ENCODE measurements at places on chromosomes 12 and 14. TPM values are rescaled to one million over a fixed set of nuclear protein-coding genes. Genes with fewer than 3 reads are reported as not detected.

The CCDC196 gene
- total RNA-seq: not detected

The OR10A7 gene
- total RNA-seq: not detected

The TPPP2 gene
- total RNA-seq: not detected

The SYNE3 gene
- 0.03 TPM for total RNA-seq

The KRT2 gene
- total RNA-seq: not detected

The MORN3 gene
- 0.19 TPM for total RNA-seq

The TOMM20L gene
- not detected for total RNA-seq

- H3K4me3 ChIP-seq: no peak overlapping the region
- H3K27me3 ChIP-seq: no peaks in the 10 kb centered on the region
- H3K36me3 ChIP-seq: no peaks in the 10 kb centered on the region
Observed at GRCh38 chr14:74459289-74459946, 33.4 kb upstream of the SYNDIG1L start.

GRCh38 chr12:64937452-64937851 lies 113.0 kb downstream of the TBC1D30 start:
- no peaks in the 10 kb centered on the region for H3K36me3 ChIP-seq
- no peak overlapping the region for H3K27ac ChIP-seq
- DNase-seq: no peak
- H3K4me3 ChIP-seq: no peak overlapping the region

GRCh38 chr14:29461101-29461500 lies 466.5 kb downstream of the PRKD1 start:
- peak overlapping the region; percentile 6 for H3K27ac ChIP-seq
- no peaks in the 10 kb centered on the region for H3K36me3 ChIP-seq
- H3K4me3 ChIP-seq: no peak overlapping the region
- no peak for DNase-seq

GRCh38 chr12:89768586-89769482 lies 60.2 kb upstream of the ATP2B1 start:
- H3K27me3 ChIP-seq: no peaks in the 10 kb centered on the region
- H3K36me3 ChIP-seq: no peaks in the 10 kb centered on the region
- no peak overlapping the region for H3K4me3 ChIP-seq
- no peak overlapping the region for H3K27ac ChIP-seq

DNA sequence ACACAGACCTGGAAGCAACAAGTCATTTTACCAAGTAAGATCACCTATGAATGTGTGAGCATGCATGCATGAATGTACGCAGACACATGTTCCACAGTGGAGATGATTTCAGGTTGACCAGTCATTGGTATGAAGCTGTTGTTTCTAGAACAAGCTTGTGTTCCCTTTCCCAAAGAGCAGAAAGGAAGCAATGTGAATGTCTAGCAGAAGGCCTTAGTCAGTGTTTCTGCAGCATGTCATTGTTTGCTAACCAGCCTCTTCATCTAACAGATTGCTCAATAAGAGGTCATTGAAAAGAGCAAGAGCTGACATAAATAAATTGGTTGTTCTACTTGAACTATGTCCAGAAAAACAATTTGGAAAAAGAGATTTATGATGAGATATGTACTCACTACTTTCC lies 191.4 kb downstream of the PLCZ1 start:
- H3K27me3 ChIP-seq: no peaks in the 10 kb centered on the region
- H3K4me1 ChIP-seq: no peaks in the 10 kb centered on the region
- DNase-seq: no peak
- H3K36me3 ChIP-seq: no peaks in the 10 kb centered on the region

DNA sequence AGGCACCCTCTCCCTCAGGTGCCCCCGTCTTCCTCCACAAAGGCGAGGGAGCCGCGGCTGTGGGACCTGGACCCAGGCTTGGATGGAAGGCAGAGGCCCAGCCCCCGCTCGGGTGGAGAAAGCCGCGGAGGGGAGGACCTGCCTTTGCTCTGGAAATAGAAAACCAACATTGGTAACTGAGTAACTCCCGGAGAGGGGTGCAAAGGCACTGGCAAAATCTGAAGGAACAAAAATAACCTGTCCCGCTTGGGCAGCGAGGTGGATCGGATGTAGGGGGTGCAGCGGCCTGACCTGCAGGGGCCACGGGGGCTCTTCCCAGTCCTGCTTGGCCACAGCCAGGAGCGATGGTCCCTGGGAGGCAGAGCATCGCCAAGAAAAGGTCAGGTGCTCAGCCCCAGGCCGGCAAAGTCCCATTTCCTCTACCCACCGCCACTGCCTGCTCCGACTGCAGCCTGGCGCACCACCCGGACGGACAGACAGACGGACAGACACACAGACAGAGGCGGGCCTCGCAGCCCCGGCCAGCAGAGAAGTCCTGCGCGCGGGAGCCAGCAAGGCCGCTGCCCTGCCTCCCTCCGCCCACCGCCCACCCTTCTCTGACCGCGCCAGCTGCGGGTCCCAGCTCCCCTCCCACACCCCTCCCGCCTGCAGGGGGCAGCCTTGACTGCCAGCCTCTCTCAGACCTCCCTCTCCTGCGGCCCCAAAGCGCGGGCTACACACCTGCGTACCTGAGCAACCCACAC lies 21.4 kb upstream of the TMEM106C start:
- no peak overlapping the region for H3K27ac ChIP-seq
- peaks cover 5% of the 10 kb centered on the region for H3K4me1 ChIP-seq
- peak; percentile 49 for DNase-seq
- no peak overlapping the region for H3K4me3 ChIP-seq
- H3K36me3 ChIP-seq: no peaks in the 10 kb centered on the region
- peaks cover 8% of the 10 kb centered on the region for H3K27me3 ChIP-seq

DNA sequence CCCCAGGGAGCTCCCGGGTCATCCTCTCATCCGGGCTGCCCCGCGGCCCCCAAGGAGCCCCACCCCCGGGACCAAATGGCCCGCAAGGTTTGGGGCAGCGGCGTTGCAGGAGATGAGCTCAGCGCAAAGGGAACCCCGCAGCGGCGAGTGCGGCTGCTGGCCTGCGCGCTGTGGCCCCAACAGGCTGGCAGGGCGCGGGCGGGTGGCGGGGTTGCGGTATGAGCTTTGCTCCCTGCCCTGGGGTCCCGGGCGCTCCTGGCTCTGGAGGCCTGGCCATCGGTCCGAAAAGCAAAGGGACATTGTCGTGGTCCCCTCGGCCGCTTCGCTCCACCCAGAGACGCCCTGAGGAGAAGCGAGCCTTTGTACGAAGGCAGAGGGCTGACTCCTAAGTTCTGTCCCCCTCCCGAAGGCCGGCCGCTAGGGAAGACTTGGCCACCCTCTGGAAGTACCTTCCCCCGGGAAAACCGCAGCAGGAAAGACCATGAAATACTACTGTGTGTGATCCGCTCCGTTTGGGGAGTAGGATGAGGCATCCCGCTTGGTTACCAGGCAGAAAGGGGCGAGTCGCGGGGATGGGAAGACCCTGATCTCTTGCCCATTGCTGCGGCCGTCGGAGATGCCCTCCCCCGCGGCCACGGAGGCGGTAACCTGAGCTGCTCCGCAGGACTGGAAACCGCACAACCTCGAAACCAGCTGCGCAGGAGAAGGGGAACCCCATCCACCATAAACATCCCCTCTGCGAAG lies 620 bp upstream of the NID2 start:
- no peaks in the 10 kb centered on the region for H3K36me3 ChIP-seq
- H3K27ac ChIP-seq: no peak overlapping the region
- H3K4me3 ChIP-seq: peak overlapping the region; percentile 65
- H3K27me3 ChIP-seq: peaks cover 50% of the 10 kb centered on the region
- DNase-seq: peak; percentile 74
- peaks cover 27% of the 10 kb centered on the region for H3K4me1 ChIP-seq

DNA sequence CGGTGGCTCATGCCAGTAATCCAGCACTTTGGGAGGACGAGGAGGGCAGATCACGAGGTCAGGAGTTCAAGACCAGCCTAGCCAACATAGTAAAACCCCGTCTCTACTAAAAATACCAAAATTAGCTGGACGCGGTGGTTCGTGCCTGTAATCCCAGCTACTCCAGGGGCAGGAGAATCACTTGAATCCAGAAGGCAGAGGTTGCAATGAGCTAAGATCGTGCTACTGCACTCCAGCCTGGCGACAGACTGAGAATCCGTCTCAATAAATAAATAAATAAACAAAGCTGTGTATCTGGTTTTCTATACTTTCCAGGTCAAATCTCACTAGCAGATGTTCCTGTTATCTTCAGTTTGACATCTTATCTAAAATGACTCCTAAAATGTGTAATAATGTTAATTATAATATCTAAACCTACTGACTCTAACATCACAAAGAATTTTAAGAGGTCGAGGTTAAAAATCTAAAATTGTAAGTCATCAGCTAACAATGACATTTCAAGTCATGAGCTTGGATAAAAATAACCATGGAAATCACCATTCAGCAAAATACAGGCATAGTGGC lies 2.4 kb upstream of the SRP54 start:
- no peaks in the 10 kb centered on the region for H3K4me1 ChIP-seq
- no peak overlapping the region for H3K27ac ChIP-seq
- no peaks in the 10 kb centered on the region for H3K27me3 ChIP-seq
- DNase-seq: no peak
- H3K4me3 ChIP-seq: peak overlapping the region; percentile 62

DNA sequence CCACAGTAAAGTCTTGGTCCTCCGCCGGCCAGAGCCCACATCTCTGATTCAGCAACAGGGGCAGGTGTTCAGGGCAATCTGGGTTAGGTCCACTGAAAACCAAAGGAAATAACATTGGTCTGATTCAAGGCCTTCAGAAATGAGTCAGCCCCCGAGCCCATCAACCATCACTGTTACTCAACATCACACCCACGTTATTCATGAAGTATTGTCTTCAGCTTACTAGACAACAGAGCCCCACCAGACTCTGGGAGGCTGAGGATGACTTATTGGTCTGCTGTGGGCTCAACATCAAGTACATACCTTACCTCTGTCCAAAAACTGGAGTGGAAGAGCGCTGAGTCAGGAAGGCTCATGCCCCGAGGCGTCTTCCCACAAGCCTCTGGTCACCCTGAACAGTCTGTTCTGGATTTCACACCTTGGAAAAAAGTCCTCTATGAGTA lies 97.5 kb downstream of the ZFP36L1 start:
- H3K4me1 ChIP-seq: peaks cover 21% of the 10 kb centered on the region
- no peak overlapping the region for H3K27ac ChIP-seq
- H3K27me3 ChIP-seq: no peaks in the 10 kb centered on the region

- H3K4me3 ChIP-seq: no peak overlapping the region
- no peaks in the 10 kb centered on the region for H3K4me1 ChIP-seq
- H3K36me3 ChIP-seq: no peaks in the 10 kb centered on the region
- no peak for DNase-seq
Observed at GRCh38 chr12:98048326-98048725, 467.1 kb upstream of the TMPO start.

GRCh38 chr12:120879102-120879501 lies 25.1 kb downstream of the SPPL3 start:
- no peaks in the 10 kb centered on the region for H3K36me3 ChIP-seq
- no peak overlapping the region for H3K4me3 ChIP-seq

DNA sequence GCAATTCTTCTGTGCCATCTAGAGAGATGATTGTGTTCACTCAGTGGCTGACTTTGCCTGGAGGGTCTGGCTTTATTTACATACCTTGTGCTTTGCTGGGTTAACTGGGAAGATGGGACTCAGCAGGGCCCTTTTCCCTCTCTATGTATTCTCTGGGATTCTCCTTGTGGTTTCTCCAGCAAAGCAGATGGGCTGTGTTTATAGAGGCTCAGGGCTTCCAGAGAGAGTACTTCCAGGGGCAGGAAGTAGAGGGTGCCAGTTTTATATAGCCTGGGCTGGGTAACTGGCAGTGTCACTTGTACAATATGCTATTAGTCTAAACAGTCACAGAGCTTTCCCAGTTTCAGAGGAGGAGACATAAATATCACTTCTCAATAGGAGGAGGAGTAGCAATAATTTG lies 509.9 kb downstream of the DIO2 start:
- no peaks in the 10 kb centered on the region for H3K36me3 ChIP-seq
- no peak overlapping the region for H3K27ac ChIP-seq
- DNase-seq: no peak
- H3K27me3 ChIP-seq: no peaks in the 10 kb centered on the region
- H3K4me3 ChIP-seq: no peak overlapping the region

GRCh38 chr14:30874999-30875787 lies 834 bp downstream of the COCH start:
- H3K36me3 ChIP-seq: no peaks in the 10 kb centered on the region
- peaks cover 49% of the 10 kb centered on the region for H3K27me3 ChIP-seq
- H3K27ac ChIP-seq: no peak overlapping the region
- H3K4me3 ChIP-seq: peak overlapping the region; percentile 65
- DNase-seq: peak; percentile 50
- peaks cover 11% of the 10 kb centered on the region for H3K4me1 ChIP-seq

GRCh38 chr14:91980157-91980556 lies 32.7 kb upstream of the FBLN5 start:
- H3K4me3 ChIP-seq: no peak overlapping the region
- DNase-seq: no peak
- H3K27ac ChIP-seq: no peak overlapping the region

- no peaks in the 10 kb centered on the region for H3K27me3 ChIP-seq
- no peaks in the 10 kb centered on the region for H3K4me1 ChIP-seq
- no peak within 1 kb of the TSS for H3K27ac ChIP-seq
Observed at GRCh38 chr12:9669534-9669933, at the start of gene CLEC2D. TSS of gene CLEC2D (plus strand) at chr12:9669713. CDS start at chr12:9669735, 22 bp downstream.

- H3K27me3 ChIP-seq: no peaks in the 10 kb centered on the region
- no peaks in the 10 kb centered on the region for H3K36me3 ChIP-seq
- no peaks in the 10 kb centered on the region for H3K4me1 ChIP-seq
Observed at GRCh38 chr14:65703996-65704395, 291.5 kb downstream of the FUT8 start.

- H3K4me1 ChIP-seq: no peaks in the 10 kb centered on the region
- no peaks in the 10 kb centered on the region for H3K27me3 ChIP-seq
- H3K36me3 ChIP-seq: no peaks in the 10 kb centered on the region
Observed at GRCh38 chr12:91111366-91112325, at the start of gene LUM. TSS of gene LUM (minus strand) at chr12:91111494. CDS start at chr12:91108979, 2,515 bp downstream.

- H3K4me1 ChIP-seq: no peaks in the 10 kb centered on the region
- H3K4me3 ChIP-seq: no peak overlapping the region
- H3K27ac ChIP-seq: no peak overlapping the region
- H3K27me3 ChIP-seq: no peaks in the 10 kb centered on the region
- DNase-seq: no peak
Observed at GRCh38 chr12:131441060-131441396, 269.9 kb upstream of the SFSWAP start.

DNA sequence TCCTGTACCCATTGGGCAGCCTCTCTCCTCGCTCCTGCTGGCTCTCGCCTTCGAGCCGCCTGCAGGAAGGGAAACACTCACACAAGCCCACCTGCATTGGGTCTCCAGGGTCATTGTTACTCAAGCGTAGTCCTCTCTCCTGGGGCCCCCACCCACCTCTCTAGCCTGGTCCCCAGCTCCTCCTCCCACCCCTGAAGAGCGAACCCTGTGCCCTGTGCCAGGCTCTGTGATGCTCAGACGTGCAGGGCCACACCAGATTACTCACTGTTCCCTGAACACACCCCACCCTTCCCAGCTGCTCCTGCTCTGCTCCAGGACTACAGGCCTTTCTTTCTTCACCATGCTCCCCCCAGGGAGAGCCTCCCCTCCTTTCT lies 88.1 kb downstream of the NINJ2 start:
- DNase-seq: no peak
- peaks cover 51% of the 10 kb centered on the region for H3K4me1 ChIP-seq
- H3K4me3 ChIP-seq: no peak overlapping the region
- H3K27me3 ChIP-seq: peaks cover 12% of the 10 kb centered on the region
- H3K36me3 ChIP-seq: no peaks in the 10 kb centered on the region

DNA sequence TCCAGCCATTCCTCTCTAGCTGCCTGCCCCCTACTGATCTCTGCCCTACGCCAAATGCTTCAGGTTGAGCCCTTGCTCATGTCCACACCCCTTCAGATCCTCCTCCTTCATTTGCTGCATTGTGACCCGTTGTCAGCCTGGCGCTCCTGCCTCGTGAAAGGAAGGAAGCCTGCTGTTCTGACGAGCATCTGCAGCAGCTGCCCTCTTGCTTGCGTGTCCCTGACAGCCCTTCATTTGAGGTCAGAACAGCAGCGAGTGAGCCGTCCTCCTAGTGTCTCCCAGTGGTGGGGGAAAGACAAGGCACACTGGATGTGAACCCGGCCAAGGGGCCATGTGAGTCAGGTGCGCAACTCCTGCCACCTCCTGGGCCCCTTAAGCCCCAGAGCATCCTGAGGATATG lies 3.0 kb upstream of the PIANP start:
- H3K27ac ChIP-seq: no peak overlapping the region
- H3K4me1 ChIP-seq: peaks cover 18% of the 10 kb centered on the region
- H3K27me3 ChIP-seq: peaks cover 17% of the 10 kb centered on the region
- H3K4me3 ChIP-seq: peak overlapping the region; percentile 16
- DNase-seq: peak; percentile 66

All from neural progenitor cell (in vitro differentiated cells).